ENCODE measurements at places on chromosomes 7 and 10. TPM values are rescaled to one million over a fixed set of nuclear protein-coding genes. Genes with fewer than 3 reads are reported as not detected.

GRCh38 chr10:78441694-78442093 is 408.0 kb downstream of the RPS24 start:
- DNase-seq: no peak

DNA sequence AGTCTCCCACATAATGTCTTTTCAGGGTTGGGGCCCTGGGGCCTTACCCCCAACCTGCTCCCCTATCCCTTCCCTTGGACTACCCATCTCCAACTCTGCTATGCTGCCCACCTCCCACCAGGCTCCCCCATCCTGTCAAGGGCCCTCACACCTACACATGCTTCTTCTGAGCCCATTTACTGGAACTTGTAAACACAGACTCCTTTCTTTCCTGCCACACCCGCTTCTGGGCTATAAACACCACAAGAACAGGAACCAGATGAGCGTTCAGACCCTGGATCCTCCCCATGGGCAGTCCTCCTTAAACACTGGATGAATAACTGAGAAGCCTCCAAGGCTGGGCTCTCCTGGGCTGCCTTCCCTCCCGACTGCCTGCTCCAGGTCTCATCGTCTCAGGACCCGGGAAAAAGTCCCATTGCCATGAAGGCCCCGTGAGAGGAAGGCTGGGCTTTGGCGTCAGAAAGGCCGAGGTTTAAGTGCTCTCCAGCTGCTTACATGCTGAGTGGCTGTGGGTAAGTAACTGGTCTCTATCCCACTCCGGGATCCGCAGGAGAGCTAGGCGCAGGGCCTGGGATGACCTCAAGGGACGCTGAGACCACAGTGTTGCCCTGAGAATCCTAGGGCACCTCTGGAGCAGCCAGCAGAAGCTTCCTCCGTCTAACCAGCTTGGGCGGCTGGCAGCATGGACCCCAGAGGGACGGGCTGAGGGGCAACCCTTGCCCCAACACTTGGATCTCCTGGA is 15.6 kb upstream of the CRHR2 start:
- DNase-seq: no peak

DNA sequence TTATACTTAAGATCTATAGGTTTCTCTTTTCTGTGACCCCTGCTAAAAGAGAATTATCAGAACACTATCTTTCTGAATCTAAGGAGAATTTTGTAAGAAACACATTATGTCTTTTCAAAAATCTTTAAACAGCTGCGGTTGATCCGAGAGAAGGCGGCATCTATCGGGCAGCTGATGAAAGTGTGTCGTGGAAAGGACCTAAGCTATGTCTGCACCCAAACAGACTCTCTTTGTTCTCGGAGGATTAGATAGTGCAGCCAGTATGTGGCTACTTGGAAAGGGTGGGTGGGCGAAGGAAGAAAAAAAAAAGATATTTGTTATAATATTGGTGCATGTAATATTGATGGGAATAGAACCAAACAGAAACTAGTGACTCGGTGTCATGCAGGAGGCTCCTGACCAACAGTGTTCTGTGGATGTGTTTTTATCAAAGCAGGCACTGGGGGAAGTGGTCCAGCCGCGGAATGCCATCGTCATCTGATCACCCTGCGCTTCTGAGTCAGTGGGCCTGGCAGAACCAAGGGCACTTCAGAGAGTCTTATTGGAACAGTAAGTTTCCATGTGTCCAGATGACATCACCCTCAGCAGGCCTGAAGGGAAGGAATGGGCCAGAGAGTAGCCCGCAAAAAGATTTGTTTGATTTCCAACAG is 509.7 kb upstream of the AKR1E2 start:
- DNase-seq: peak; percentile 34

DNA sequence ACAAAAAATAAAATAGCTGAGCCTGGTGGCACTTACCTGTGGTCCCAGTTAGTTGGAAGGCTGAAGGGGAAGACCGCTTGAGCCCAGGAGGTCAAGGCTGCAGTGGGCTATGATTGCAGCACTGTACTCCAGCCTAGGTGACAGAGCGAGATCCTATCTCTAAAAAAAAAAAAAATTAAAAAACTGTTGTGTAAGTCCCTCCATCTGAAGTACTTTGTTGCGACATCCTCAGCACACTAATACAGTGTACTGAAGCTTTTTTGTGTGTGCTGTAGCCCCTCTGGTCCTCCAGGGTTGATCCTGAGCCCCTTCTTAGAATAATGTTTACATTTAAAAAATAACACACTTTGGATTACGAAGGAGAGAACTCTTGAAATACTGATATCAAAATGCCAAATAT is 71.3 kb downstream of the PFKFB3 start:
- no peak for DNase-seq

GRCh38 chr10:80405626-80406025 is 2.7 kb upstream of the PRXL2A start:
- no peak for DNase-seq

GRCh38 chr10:103968441-103969391 is 1.8 kb downstream of the SLK start:
- DNase-seq: no peak

FKBP14 gene
- total RNA-seq: 12.0 TPM

DNA sequence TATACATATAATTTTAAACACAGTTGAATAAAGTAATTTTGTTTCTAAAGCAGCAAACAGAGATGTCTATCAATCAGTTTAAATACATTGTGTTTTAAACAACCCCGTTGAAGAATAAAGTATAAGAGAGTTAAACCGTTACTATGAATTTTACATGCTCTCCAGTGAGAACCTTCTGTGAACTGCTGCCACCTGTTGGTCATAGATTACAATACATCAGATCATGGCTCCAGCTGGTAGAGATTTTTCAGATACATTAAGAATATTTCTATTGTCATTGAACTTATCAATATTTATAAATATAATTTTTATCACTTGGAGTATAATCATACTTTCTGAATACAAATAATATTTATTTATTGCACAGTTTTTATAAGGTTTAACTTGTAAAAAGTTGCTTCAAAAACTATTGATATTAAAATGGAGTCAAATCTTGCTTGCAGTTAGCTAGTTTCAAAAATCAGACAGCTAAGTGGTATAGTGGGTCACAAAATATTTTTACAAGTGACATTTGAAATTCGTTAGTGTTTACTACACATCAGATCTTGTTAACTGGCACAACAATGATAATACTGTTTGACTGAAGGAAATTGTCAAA is 561.2 kb upstream of the PHF14 start:
- DNase-seq: no peak

GRCh38 chr7:2521952-2522591 is 2.5 kb downstream of the LFNG start:
- DNase-seq: peak; percentile 50

GRCh38 chr10:80207768-80208370 is 2.5 kb upstream of the ANXA11 start:
- no peak for DNase-seq

GRCh38 chr10:78936412-78937342 is 132.1 kb upstream of the ZMIZ1 start:
- DNase-seq: no peak

DNA sequence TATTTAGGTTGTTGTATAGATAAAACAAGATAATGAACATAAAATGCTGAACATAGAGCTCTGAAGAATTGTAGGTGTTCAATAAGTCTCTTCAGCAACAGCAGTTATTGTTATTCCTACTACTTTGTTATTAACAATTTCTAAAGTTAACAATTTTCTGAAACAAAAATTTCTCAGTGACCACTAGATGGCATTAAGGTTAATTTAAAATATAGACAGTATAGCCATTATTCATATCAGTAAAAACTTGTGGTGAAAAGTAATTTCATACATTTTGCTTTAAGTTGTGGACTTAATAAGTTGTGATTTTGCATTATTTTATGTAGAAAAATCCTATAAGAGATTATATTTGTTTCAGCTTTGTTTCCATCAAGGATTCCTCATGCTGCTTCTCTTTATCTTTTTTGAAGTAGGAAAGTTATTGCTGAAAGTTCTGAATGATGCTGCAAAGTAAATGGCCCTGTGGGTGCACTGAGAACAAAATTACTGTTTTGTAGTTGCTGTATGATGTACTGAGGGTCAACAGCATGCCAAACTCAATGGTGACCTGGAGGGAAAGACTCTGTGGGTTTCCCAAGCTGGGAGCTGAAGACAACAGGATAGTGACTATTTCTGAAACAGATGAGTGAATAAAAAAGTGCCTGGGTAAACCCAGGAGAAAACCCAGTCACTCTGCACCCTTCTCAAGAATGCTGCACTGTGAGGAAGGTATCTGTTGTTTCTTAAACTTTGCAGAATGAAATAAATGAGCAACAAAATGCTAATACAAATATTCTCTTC is 253.6 kb downstream of the KIF20B start:
- no peak for DNase-seq

HGF gene
- 2.3 TPM for total RNA-seq

UFSP1 gene
- total RNA-seq: 2.4 TPM

GRCh38 chr10:129621693-129622092 is 154.7 kb downstream of the MGMT start:
- DNase-seq: no peak

DNA sequence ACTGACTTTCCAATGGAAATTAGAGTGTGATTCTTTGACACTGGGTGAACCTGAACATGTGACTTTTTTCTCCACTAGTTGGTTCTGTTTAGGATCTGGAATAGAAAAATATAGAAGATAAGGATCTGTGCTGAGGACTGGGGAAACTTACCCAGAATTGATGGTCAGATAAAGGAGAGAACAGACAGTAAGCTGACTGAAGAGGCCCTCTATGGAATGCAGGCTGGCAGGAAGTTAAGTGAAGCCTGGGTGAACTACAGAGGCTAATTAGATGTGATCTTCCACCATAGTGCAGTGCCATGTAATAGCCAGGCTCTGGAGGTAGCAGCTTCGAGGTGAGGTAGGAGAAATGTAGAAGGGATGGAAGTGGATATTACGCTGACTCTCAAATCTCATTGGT is 455.3 kb downstream of the PLXDC2 start:
- no peak for DNase-seq

GRCh38 chr7:37341033-37341630 is 107.5 kb downstream of the ELMO1 start:
- DNase-seq: no peak

KIF5B gene
- total RNA-seq: 144 TPM

GRCh38 chr10:125154529-125154928 is 5.8 kb downstream of the CTBP2 start:
- DNase-seq: no peak

DNA sequence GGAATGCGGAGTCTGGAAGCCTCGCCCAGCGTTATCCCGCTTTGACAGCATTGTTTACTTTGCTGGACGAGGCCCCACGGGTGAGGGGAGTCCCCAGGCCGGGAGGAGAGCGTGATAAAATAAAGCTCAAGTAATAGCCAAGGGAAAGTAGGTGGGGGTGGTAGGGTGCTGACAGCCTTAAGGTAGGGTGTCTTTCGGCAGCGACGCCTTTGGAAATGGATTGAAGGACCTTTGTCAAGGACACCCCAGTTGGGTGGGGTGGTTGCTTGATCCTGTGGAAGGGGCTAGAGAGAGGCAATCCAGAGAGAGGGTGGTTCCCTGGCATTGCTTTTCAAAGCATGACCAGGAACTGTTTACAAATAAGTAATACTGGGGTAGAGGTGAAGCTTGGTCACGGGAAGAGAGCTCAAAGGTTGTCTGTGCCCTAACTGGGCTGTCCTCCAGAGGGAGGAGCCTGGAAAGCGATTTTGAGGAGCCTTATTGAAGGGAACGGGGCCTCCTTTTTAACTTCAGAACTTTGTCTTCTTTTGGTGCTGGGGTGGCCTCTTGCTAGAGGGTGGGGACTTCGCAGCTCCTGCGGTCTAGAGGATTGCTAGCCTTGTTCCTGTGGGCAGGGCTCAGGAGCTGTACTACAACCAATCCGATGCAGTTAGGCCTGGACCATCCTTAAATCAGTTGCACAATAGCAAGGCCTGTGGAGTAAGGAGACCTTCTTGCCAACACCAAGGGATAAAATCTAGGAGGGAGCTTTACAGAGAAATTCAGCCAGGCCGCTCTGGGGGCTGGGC is 1.3 kb downstream of the EIF4EBP2 start:
- peak; percentile 77 for DNase-seq

Measured in left ventricle myocardium inferior (tissue), 1 donor.